ENCODE measurements at places on chromosomes 1 and 21.

DNA sequence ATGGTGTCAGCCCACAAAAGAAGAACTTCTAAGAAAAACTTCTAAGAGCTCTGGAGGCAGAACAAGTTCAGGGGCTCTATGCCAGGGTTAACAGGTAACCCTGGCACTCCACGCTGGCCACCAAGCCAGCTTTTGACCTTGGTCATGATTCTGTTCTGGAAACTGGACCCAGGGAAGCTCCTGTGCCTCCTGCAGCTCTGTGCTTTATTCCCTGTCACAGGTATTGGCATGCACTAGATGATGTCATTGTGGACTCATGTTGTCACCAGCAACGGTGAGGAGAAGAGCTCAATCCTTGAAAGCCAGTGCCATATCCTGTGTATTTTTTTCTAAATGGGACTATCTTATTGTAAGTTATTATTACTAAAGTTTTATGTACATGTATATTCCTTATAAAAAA is 56.7 kb upstream of the GCLM start:
- no peak for DNase-seq

GRCh38 chr1:244957525-244957924 is 93.2 kb upstream of the HNRNPU start:
- no peak for DNase-seq

- DNase-seq: no peak
Measured at GRCh38 chr1:43098200-43098599, 73.9 kb downstream of the EBNA1BP2 start.

- peak; percentile 57 for DNase-seq
Measured at GRCh38 chr1:43979528-43980254, 681 bp downstream of the B4GALT2 start.

- no peak for DNase-seq
Measured at GRCh38 chr1:36838888-36839287, 195.4 kb downstream of the GRIK3 start.

DNA sequence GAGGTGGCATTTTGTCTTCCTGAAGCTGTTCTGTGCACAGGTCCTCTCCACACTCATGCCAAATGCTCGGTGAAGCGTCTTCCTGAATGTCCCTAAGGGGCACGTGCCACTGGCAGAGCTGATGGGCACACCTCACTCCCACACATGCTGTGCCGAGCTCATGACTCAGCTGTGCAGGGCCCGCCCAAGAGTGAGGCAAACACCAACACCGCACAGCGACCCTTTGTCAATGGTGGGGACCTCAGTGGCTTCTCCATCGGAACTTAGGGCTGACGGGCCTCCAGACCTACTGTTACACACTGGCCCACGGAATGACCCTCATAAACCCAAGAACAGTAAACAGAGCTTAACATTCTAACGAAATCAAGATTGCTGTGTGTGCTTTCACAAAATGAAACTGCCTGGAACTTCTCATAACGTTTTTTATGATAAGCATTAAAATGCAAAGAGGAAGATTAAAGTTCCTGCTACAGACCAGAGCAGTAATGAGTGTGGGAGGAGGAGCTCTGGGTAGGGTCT is 89.3 kb downstream of the SIM2 start:
- DNase-seq: no peak

DNA sequence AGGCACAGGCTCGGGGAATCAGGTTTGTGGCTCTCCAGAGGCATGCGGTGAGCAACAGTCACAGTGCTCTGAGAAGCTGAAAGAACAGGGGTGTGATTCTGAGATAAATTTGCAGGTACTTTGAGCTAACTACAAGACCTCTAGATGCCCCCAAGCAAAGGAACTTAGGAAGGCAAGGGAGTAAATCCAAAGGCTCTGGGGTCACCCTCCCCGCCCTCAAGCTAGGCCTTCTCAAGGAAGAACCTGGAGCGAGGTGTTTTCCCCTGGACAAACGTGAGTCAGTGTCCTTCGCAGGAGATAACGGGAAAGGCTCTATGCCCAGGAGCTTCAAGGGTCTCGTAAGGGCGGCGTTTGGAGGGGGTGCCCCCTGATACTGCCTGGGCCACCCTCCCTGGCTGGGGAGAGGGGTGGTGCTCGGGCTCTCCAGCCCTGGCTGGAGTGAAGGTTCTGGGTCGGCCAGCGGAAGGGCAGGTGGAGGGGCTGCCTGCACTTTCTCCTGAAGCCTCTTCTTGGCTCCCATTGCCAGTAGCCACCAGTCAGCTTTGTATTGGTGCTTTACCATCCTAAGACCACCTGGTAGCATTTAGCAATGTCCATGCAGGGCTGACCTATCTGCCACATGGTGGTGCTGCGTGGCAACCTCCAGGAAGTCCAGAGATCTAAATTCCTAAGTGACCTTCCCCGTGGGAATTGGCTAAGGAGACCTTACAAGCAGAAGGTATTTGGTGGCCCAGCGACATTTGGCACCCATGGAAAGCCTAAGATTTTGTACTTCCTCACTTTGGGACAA is 44.0 kb downstream of the GPR161 start:
- DNase-seq: peak; percentile 24

DNA sequence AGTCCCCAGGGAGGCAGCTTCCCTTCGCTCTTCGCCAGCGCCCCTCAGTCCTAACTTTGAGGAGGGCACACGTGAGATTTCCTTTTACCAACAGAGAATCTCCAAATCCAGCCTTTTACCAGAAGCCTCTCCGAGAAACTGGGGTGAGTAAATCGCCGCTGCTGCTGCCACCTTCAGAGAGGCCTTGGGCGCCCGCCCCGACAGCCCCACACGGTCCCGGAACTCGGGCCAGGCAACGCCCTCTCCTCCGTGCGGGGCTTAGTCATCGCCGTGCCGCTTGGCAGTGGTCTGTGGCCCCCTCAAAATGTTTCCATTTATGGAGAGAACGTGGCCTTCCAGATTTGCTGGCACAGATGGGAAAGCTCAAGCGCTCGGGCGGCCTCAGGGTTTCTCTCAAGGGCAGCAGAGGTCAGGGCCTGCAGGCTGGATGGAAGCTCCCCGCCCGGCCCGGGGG is 41.4 kb upstream of the COL6A2 start:
- DNase-seq: peak; percentile 76

DNA sequence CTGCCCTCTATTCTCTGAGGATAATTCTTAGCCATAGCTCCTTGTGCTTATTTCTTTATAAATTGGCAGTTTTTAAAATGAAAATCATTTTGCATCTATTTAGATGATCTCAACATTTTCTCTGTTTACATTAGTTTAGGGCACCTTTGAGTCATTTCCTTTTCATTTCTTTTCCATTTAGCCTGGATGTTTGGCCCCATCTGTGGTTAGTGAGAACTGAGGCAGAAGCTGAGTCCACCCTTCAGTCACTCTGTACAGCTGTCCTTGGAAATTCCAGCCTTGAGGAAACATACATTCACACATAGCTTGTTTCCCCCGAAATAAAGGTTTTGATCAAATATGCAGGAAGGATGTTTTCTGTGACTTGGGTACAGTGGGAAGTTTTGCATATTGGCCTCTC is 123.7 kb downstream of the NTNG1 start:
- peak; percentile 3 for DNase-seq

GRCh38 chr1:21511579-21512522 is 2.6 kb downstream of the ALPL start:
- peak; percentile 97 for DNase-seq

DNA sequence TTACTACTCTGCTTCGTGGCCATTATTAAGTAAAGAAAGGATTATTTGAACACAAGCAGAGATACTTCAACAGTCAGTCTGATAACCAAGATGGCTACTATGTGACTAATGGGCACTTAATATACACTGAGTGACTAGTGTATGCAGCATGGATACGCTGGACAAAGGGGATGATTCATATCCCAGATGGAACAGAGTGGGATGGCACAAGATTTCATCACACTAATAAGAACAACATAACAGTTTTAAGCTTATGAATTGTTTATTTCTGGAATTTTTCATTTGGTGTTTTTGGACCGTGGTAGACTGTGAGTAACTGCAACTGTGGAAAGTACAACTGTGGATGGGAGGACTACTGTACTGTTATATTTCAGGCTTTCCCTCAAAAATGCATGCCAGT is 9.4 kb downstream of the ZCCHC17 start:
- DNase-seq: peak; percentile 67

DNA sequence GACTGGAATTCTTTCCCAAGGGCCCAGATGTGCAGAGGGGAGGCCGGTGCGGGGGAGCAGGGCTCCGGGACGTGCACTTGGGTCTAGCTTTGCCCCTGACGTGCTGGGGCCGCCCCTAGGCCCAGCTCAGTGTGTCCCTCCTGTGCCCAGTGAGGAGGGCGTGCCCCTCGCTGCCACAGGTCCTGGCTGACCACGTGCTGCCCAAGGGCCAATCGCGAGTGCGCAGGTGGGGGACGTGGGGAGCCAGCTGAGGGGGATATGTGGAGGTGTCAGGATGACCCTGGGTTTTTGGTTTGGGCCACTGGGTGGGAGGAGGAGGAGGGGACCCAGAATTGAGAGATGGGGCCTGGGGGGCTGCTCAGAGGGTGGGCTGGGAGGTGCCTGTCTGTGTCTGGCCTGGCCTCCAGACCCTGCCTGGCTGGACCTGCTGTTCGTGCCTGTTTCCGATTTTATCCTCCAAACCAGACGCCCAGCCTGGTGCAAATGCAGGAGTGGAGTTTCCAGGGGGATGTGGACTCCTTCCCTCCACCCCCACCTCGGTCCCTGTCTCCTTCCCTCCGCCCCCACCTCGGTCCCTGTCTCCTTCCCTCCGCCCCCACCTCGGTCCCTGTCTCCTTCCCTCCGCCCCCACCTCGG is 6.1 kb upstream of the RNF223 start:
- DNase-seq: peak; percentile 72

GRCh38 chr21:30129246-30129645 is 37.4 kb downstream of the CLDN17 start:
- DNase-seq: no peak

DNA sequence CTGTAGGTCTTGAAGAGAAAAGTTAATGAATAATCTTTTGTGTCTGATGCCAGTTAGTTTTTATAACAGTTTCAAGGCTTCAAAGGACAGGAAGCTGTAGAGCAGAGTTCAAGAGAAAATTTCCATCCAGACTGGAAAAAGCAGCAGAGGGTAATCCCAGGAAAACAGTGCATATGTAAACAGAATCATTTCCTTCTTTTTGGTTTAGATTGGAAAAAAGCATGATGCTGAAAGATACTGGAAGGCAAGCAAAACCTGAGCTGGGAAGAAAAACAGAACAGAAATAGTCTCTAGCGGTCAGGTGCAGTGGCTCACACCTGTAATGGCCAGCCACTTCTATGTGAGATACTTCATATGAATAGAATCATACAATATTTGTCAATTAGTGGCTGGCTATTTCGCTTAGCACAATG is 71.9 kb downstream of the ZSWIM5 start:
- no peak for DNase-seq

DNA sequence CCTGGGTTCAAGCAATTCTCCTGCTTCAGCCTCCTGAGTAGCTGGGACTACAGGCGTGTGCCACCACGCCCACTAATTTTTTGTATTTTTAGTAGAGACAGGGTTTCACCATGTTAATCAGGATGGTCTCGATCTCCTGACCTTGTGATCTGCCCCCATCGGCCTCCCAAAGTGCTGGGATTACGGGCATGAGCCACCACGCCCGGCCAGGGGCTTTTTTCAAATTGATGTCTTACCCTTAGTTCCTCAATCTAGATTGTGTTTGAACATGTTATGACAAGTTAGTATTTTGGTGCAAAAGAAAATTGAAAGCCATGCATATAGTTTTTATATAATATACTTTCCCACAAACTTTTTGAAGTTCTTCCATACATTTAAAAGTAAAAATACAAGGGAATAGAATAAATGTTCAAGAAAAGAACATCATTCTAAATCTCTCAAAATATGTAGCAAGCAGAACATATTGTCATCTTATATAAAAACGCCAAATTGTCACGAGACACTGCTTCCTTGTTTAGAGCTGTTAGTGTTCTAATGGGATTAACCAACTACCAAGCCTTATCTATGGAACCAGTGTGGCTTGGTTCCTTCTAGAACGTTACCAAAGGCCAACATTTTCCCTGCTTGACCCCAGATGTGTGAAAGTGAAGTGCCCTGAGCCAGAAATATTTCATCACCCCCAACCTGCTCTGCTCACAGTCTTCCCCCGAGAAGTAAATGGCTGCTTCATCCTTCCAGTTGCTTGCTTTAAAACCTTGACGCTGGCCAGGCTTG is 9.5 kb upstream of the PLEKHM2 start:
- no peak for DNase-seq

GRCh38 chr1:115654663-115655305 is 13.0 kb downstream of the VANGL1 start:
- DNase-seq: no peak

GRCh38 chr1:90347366-90347765 is 352.5 kb downstream of the ZNF326 start:
- no peak for DNase-seq
